ENCODE measurements at places on chromosomes 2 and 18. TPM values are rescaled to one million over a fixed set of nuclear protein-coding genes. Genes with fewer than 3 reads are reported as not detected.
A peak's percentile ranks its signal among the peaks of the same experiment; 100 is the strongest.

DNA sequence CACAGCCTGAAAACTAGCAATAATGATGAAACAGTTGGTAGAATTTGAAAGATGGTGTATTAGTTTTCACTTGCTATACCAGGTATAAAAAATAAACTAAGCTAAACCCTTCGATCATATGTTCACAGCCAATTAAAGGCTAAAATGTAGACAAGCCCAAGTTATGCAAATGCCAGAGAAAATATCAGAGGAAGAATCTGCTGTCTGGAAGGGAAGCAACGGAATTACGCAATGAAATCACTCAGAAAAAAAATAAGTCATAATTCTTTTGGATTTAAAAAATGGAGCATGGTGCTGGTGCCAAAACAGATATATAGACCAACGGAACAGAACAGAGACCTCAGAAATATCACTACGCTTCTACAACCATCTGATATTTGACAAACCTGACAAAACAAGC lies 108.3 kb downstream of the ARL4C start:
- peaks cover 30% of the 10 kb centered on the region for H3K4me1 ChIP-seq
- no peaks in the 10 kb centered on the region for H3K27me3 ChIP-seq
- H3K36me3 ChIP-seq, result no peaks in the 10 kb centered on the region
- H3K4me3 ChIP-seq, result no peak overlapping the region
- H3K27ac ChIP-seq, result no peak overlapping the region
- DNase-seq, result no peak

DNA sequence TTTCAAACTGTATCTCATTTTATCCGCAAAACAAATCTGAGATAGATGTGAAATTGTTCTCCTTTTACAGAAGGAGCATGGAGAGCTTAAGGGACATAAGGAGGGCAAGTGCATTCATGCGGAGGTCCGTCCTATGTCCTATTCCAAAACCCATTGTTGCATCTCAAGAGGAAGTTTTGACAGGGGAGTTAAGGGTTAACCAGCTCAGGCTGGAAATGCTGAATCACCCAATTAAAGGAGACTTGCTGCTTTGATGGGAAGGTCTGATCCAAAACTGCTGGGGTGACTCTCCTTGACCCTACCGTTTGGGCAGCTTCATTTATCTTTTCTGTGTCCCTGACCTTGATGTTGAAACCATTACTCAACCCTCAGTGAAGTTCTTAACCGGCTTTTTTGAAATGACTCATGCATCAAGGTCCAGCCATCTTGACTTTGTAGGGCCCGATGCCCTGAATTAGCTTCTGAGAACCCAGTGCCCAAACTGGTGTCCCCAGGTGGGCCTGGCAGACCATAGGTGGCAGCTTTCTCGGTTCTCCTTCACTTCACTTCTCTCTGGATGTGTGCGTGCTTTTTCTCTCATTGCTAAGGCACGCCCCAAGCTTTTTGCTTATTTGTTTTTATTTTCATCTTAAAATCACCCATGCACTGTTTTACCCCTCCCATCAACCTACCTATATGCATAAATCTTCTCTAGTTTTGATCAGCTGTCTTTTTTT lies 15.9 kb upstream of the TXNDC2 start:
- no peak overlapping the region for H3K27ac ChIP-seq
- no peak overlapping the region for H3K4me3 ChIP-seq
- DNase-seq, result no peak
- peaks cover 18% of the 10 kb centered on the region for H3K27me3 ChIP-seq
- H3K36me3 ChIP-seq, result no peaks in the 10 kb centered on the region

- H3K36me3 ChIP-seq, result no peaks in the 10 kb centered on the region
- DNase-seq, result no peak
- no peak overlapping the region for H3K27ac ChIP-seq
These were observed 153.3 kb upstream of the NOSTRIN start for GRCh38 chr2:168649105-168649504.

GRCh38 chr2:72892506-72893173 lies 5.4 kb downstream of the SPR start:
- peaks cover 44% of the 10 kb centered on the region for H3K27me3 ChIP-seq
- H3K4me1 ChIP-seq, result peaks cover 5% of the 10 kb centered on the region
- H3K36me3 ChIP-seq, result peaks cover 13% of the 10 kb centered on the region
- DNase-seq, result peak; percentile 81

GRCh38 chr2:156452971-156453370 lies 16.8 kb downstream of the GPD2 start:
- no peak for DNase-seq
- H3K27ac ChIP-seq, result no peak overlapping the region
- no peaks in the 10 kb centered on the region for H3K27me3 ChIP-seq

DNA sequence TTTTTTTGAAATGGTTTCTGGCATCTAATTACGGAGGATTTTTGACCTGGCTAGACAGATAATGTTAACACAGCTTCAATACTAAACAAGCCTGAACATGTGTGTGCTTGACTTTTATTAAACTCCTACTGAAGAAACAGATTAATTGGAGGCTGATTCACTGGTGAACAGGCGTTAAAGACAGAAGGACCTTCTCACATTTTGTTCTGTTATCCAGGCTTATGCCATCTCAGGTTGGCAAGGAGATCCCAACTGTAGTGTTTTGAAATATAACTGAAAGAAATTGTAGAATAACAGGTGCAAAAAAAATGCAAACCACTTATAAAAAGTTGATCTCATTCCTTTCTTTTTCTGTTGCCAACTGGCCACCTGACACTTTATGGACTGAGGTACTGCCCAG lies 269.6 kb downstream of the ARHGAP15 start:
- no peaks in the 10 kb centered on the region for H3K27me3 ChIP-seq
- DNase-seq, result no peak
- no peak overlapping the region for H3K27ac ChIP-seq
- H3K36me3 ChIP-seq, result peaks cover 19% of the 10 kb centered on the region
- H3K4me1 ChIP-seq, result peaks cover 55% of the 10 kb centered on the region
- no peak overlapping the region for H3K4me3 ChIP-seq

DNA sequence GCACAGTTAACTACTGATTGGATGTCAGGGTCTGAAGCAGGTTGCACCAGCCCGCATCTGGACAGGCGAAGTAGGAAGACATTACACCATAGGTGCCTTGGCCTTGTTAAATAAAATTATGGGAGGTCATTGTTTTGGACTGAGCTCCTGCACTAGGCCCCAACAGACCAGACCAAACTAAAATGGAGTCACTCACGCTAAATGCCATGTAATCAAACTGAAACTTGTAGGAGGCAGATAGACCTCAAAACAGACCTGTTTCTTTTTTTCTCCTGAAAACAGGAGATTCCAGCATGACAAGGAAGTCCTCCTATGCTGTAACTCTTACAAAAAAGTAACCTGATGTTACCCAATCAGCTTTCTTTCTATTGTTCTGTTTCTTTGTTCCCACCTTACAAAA lies 15.5 kb upstream of the NFU1 start:
- no peak overlapping the region for H3K4me3 ChIP-seq
- peaks cover 30% of the 10 kb centered on the region for H3K4me1 ChIP-seq
- no peak for DNase-seq
- peak overlapping the region; percentile 51 for H3K27ac ChIP-seq

DNA sequence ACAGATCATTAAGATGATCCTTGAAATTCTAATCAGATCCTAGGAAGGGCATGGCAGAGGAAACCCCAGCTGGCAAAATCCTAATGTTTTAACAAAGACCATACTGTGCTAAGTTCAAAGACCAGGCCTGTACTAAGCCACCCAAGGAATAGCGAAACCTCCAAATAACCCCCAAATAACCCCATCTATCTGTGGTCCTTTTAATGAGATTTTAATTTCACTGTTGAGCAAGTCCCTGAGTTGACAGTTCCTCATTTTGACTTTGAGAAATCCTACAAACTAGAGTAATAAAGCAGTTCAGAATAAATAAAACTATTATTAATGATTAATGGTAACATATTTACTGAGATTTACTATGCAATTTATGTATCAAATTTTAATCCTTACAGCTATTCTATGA lies 259.8 kb downstream of the STK39 start:
- H3K4me1 ChIP-seq, result no peaks in the 10 kb centered on the region
- DNase-seq, result no peak
- no peak overlapping the region for H3K27ac ChIP-seq

- no peak overlapping the region for H3K4me3 ChIP-seq
- no peaks in the 10 kb centered on the region for H3K4me1 ChIP-seq
- H3K27ac ChIP-seq, result no peak overlapping the region
- H3K36me3 ChIP-seq, result no peaks in the 10 kb centered on the region
These were observed 1.0 kb upstream of the ARHGEF4 start for GRCh38 chr2:130835766-130836015.

GRCh38 chr2:141063406-141063805 lies 1067.4 kb downstream of the LRP1B start:
- no peaks in the 10 kb centered on the region for H3K4me1 ChIP-seq
- H3K27ac ChIP-seq, result no peak overlapping the region
- no peaks in the 10 kb centered on the region for H3K36me3 ChIP-seq
- no peaks in the 10 kb centered on the region for H3K27me3 ChIP-seq

DNA sequence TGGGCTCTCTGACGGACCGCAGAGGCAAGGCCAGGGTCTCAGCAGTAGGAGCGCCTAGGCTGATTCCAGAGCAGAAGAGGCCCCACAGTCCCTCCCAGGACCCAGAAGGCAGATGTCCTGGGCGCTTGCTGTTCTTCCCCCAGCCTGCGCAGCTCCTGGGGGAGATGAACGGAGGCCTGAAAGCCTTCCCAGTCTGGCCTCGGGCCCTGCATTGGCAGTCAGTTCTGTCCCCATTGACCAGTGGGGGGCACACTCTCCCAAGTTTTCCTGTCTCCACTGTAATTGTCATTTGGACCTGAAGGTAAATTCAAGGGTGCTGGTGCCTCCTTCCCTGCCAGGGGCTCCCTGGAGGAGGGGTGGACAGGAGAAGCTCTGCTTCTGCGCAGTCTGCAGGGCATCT lies 345.7 kb downstream of the CYP26B1 start:
- H3K27me3 ChIP-seq, result no peaks in the 10 kb centered on the region
- no peak overlapping the region for H3K27ac ChIP-seq
- H3K4me3 ChIP-seq, result no peak overlapping the region
- H3K36me3 ChIP-seq, result no peaks in the 10 kb centered on the region
- H3K4me1 ChIP-seq, result no peaks in the 10 kb centered on the region
- peak; percentile 41 for DNase-seq

GRCh38 chr2:130261970-130262760 lies 63.9 kb upstream of the TUBA3E start:
- H3K27me3 ChIP-seq, result peaks cover 22% of the 10 kb centered on the region
- no peaks in the 10 kb centered on the region for H3K4me1 ChIP-seq
- no peak overlapping the region for H3K4me3 ChIP-seq
- H3K36me3 ChIP-seq, result no peaks in the 10 kb centered on the region
- H3K27ac ChIP-seq, result no peak overlapping the region

LRRC30 gene
- total RNA-seq, result not detected

EIF5B gene
- total RNA-seq, result 79.0 TPM

CDH20 gene
- 0.09 TPM for total RNA-seq

NT5DC4 gene
- total RNA-seq, result not detected

EGR4 gene
- 0.18 TPM for total RNA-seq
